ENCODE measurements at places on chromosomes 4 and X. TPM values are rescaled to one million over a fixed set of nuclear protein-coding genes. Genes with fewer than 3 reads are reported as not detected.

- DNase-seq, result no peak
Measured at GRCh38 chr4:137700072-137700471, 167.8 kb upstream of the PCDH18 start.

GRCh38 chr4:182238355-182238931 is 4.8 kb upstream of the TENM3 start:
- DNase-seq, result no peak

- no peak for DNase-seq
Measured at GRCh38 chrX:28847423-28847822, 260.2 kb downstream of the IL1RAPL1 start.

GRCh38 chr4:112633477-112634235 is 3.1 kb downstream of the ZGRF1 start:
- no peak for DNase-seq

- DNase-seq, result no peak
Measured at GRCh38 chrX:111041018-111041462, 55.0 kb upstream of the PAK3 start.

GRCh38 chrX:30302956-30303355 is 6.2 kb downstream of the NR0B1 start:
- DNase-seq, result peak; percentile 30

- no peak for DNase-seq
Measured at GRCh38 chr4:20318909-20319277, 67.2 kb downstream of the SLIT2 start.

Gene PNMA5
- total RNA-seq, result not detected

- no peak for DNase-seq
Measured at GRCh38 chr4:61860376-61860775, 660.2 kb downstream of the ADGRL3 start.

- no peak for DNase-seq
Measured at GRCh38 chr4:13523591-13524503, 20.5 kb downstream of the NKX3-2 start.

DNA sequence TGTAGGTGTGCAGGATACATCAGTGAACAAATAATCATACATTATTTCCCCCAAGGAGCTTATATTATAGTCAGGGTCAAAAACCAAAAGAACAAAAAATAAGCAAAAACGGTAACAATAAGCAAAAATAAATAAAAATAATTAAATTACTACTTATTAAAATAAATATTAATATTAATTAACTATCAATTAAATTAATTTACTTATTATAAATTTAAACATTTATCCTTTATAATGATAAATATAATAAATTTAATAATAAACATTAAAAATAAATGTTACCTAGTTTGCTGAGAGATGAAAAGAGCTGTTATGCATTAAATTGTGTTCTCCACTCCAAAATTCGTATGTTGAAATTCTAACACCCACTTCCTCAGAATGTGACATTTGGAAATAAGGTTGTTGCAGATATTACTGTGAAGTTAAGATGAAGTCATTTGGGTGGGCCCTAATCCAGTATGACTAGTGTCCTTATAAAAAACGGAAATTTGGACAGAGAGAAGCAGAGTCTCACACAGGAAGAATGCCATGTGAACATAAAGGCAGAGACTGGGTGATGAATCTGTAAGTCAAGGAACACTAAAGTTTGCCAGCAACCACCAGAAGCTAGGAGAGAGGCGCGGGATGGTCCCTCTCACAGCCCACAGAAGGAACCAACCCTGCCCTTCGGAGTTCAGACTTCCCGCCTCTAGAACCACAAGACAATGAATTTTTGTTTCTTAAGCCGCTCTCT is 67.2 kb upstream of the IBSP start:
- DNase-seq, result no peak

DNA sequence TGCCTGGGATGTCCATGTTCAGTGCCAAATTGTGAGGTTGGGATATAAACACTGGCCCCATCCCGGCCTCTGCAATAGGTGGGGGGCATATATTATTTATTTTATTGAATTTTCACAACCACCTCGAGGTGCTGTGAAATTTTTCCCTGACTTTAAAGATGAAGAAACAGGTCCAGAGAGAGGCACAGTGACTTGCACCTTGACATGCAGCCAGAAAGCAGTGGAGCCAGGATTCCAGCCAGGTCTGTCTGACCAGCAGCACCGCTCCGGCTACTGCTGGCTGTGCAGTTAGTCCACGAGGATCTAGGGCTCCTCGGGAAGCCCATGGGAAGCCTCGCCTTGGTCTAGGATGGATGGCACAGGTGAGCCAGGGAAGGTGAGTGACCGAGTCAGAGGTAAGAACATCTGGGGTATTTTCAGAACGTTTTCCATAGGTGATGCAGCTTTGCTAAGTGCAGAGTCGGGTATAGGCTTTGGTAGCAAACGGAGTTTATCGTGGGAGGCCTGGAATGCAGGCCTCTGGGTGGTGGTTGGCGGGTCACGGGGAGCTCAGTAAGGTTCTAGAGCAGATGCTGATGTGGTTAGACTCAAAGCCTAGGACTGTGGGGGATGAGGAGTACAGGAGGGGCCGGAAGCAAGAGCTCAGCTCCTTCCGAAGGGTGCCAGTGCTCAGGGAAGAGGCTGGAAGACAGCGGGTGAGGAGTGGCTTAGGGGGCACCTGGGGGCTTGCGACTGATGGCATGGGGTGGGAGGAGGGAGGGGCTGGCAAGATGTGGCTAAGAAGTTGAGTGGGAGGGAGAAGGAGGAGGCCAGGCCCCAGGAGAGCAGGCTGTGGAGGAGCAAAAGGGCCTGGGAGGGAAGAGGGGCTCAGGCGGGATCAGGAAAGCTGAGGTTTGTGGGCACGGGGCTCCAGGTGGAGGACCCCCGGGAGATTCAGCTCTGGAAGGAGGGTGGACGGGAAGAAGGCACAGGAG is 107.7 kb upstream of the LRPAP1 start:
- DNase-seq, result no peak

GRCh38 chr4:107862658-107863057 is 37.9 kb downstream of the SGMS2 start:
- no peak for DNase-seq

- no peak for DNase-seq
Measured at GRCh38 chrX:48960291-48960690, 2.9 kb upstream of the OTUD5 start.

Gene TMEM271
- total RNA-seq, result not detected

Gene RHOH
- total RNA-seq, result 1.6 TPM

DNA sequence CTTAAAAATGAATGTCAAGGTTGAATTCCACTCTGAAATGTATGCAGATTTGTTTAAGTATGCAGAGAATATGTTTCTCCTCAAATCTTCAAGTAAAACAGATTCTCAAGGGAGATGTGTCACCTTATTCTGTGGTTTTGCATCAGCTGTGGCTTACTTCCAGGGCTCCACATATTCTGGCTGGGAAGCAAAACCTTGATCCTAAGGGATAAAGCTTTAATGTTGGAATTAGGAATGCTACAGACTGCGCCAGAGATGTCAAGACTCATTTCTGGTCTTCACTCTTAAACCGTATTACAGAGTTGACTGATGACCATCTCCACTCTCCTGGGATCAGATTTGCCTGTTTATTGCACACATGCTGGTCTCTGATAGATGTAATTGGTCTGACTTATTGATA is 143.9 kb upstream of the DIPK2B start:
- no peak for DNase-seq

DNA sequence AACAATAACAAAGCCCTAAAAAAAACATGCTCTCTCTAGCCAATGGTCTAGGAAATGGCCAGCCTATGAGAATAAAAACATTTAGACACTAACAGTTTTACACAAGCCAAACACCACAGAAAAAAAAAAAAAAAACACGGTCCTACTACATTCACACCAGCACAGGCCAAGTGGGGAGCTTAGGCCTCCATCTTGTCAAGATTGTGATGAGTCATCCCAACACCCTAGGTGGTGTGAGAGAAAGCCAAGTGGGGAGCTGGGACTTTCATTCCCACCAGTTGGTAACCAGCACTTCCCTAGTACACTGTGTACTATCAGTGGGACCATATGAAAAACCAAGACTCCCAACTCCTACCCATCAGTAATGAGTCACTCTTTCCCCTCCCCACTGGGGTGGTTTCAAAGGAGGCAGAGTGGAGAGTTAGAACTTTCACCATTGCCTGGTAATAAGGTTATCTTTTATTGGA is 95.6 kb downstream of the ADAMTS3 start:
- DNase-seq, result no peak

Gene SSX4B
- total RNA-seq, result not detected

DNA sequence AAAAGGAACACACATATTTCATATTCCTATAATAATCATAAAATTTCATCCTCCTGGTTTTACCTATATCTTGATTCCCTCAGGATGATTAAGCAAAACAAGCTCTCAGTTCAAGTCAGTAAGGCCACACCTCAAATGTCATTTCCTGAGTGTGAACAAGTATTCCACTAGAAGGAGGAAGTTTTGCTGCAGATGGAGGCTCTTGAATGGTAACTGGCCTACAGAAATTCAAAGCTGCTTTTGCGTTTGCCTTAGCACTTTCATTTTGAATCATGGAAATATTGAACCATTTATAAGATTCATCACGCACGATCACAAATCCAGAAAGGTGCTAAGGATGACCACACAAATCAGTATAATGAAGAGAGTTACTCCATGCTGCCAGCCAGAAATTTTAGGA is 254.4 kb upstream of the CXXC4 start:
- no peak for DNase-seq

DNA sequence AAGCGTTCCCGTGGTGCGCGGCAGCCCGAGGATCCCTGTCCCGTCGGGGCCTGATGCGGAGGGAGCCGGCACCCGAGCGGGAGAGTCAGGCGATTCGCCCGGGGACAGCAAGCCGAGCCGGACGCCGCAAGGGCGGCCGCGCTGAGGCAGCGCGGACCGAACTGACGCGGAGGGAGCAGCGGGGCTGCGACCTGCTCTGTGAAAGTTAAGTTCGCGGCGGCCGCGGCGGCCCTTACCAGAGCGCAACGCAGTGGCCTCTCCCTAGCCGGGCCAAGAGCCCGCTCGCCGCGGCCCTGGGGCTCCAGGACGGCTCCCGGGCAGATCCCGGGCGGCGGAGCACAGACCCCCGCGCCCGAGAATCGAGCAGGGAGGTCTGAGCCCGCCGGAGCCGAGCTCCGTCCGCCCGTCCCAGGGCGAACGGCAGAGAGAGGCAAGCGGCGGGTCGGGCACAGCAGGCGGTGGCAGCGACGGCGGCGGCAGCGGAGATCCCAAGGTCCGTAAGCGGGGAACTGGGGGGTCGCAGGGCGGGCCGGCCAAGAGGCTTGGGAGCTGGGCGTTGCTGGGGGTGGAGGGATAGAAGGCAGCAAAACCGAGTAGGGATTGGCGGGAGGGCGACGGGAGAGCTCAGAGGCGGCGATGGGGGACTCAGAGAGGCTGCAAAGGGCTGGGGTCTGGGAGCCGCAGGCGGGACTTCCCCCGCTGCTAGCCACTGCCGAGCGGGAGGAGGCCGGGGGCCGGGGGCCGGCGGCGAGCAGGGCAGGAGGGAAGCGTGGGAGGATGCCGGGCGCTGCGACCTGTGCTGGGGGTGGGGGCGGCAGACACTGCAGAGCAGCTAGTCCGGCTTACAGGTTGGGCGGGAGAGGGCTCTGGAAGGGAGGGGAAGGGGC is 1.0 kb downstream of the GPR50 start:
- no peak for DNase-seq

DNA sequence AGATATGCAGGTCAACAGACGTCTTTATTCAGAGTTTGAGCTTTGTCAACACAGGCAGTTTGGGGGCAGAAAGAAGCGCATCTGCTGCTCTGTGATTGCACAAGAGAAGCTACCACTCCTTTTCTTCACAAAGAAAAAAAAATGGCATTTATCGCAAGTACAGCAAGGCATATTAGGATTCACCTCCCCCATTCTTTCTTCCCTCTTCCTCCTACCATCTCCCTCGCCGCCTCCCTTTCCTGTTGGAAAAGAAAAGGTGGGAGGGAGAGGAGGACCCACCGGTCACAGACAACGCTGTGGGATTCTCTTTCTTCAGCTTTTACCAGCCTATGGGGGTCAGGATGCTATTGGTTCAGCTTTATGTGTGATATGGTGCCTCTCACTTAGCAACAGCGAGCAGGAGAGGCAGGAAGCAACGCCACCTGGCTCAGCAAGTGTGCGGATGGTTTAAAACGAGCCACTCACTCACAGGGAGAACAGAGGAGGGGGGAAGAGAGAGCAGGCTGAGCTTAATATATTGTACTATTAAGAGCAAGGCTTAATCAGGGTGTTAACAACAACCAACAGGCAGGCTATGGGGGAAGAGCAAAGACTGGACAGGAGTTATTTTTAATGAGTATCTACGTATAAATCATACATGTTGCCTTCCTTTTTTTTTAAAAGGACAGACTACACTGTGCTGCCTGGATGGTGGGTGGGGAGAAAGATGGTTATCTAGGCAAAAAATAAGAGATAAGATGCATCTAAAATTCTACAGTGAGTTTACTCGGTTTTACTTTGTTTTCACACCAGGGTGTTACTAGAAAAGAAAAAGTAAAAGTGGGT is 104.7 kb downstream of the MAML3 start:
- peak; percentile 16 for DNase-seq

GRCh38 chrX:12617241-12617640 is 174.0 kb upstream of the PRPS2 start:
- no peak for DNase-seq

- DNase-seq, result no peak
Measured at GRCh38 chr4:6918338-6918737, 8.7 kb downstream of the TBC1D14 start.

DNA sequence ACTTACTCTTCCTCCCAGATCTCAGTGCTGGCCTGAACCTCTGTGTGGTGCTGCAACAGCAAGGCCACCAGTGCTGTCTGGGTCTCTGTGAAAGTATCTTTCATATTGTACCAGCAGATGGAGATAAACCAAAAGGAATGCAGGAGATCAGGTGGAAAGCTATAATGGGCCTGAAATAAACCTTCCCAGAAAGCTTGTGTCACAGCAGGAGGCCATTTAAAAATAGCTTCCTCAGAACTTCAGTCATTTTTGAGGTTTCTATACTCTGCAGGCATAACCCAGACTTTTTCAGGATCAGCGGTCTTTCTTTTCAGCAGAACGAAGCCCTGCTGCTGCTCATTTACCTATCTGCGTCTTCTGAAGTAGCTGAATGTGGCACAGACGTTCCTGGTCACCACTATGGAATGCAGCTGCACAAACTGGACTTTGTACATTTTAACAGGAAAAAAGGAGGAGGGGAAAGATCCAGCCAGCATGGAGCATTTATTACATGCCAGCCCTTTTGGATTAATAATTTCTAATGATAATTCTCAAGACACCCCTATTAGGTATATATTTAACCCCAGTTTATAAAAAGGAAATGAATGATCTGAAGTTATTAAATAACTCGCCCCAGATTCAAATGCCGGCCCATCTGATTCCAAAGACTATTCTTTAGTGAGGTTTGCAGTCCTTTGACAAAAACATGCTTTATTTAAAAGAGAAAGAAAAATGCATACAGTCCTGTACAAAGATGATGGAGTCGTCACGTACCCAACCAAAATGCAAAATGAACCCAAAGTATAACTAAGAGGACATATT is 119.7 kb downstream of the NFKB1 start:
- DNase-seq, result peak; percentile 53

Gene MSMO1
- 27.7 TPM for total RNA-seq

Gene TRPC5OS
- not detected for total RNA-seq

Gene PPEF2
- total RNA-seq, result not detected

- no peak for DNase-seq
Measured at GRCh38 chr4:8641931-8642650, 49.5 kb downstream of the CPZ start.

Gene ITIH6
- not detected for total RNA-seq
